ENCODE measurements at places on chromosomes 12 and 14. TPM values are rescaled to one million over a fixed set of nuclear protein-coding genes. Genes with fewer than 3 reads are reported as not detected.

DNAJC22 gene
- total RNA-seq = not detected

BCL7A gene
- total RNA-seq = 6.5 TPM

HPD gene
- not detected for total RNA-seq

SUPT16H gene
- 62.4 TPM for total RNA-seq

GPR84 gene
- total RNA-seq = not detected

RDH16 gene
- 1.5 TPM for total RNA-seq

SCN8A gene
- total RNA-seq = 3.3 TPM

NOVA1 gene
- 25.1 TPM for total RNA-seq

OR2AP1 gene
- not detected for total RNA-seq

C12orf60 gene
- 0.90 TPM for total RNA-seq

DNA sequence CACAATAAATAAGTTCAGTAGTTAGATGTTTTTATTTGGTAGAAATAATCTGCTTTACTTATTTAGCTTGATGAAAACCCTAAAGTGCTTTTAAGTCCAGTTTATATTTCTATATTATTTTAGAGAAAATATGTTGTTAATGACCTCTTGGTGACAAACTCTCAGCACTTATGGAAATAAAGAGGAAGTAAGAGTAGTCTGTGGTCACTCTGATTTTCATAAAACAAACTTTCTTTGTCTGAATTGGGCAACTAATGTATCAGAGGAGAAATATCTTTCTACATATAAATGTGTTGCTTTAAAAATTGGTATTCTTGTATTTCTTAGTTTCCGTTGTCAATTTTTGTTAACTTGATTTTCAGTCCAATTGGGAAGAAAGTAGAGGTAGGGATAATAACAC lies 878.9 kb upstream of the SEL1L start:
- H3K4me1 ChIP-seq = no peaks in the 10 kb centered on the region
- H3K4me3 ChIP-seq = no peak overlapping the region
- no peaks in the 10 kb centered on the region for H3K36me3 ChIP-seq
- no peaks in the 10 kb centered on the region for H3K27me3 ChIP-seq

DNA sequence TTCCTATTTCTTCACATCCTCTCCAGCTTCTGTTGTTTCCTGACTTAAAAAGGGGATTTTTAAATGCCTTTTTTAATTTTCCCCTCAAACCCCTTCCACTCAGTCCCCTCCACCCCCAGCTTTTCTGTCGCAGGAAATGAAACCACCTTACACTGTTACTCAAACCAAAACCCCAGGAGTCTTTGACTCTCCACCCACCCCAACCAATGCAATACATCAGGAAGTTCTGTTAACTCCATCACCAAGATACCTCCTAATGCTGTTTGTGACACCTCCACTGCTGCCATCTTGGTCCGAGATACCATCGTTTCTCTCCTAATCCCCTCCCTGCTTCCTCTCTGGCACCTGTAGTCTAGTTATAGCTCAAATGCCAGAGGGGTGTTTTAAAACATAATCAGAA lies 25.4 kb upstream of the CPM start:
- H3K4me3 ChIP-seq = no peak overlapping the region
- H3K4me1 ChIP-seq = peaks cover 6% of the 10 kb centered on the region
- DNase-seq = no peak
- H3K27ac ChIP-seq = no peak overlapping the region
- H3K36me3 ChIP-seq = no peaks in the 10 kb centered on the region

DNA sequence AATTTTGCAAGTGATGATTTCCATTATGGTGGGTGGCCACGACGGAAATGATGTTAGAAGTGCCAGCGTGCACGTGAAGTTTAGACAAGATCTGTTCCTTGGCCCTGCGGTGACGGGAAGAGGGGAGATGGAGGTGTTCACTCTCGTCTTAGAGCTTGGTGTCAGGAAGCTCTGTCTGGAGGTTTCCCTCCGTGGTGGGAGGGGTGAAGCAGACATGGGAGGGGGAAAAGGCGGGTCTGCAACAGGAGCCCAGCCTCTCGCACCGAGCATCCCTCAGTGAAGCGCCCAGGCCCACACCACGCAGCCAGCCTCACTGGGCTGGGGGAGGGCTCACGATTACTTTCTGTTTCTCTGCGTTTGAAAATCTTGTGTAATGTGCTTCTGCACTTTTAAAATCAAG lies 26.3 kb downstream of the EML1 start:
- H3K27me3 ChIP-seq = no peaks in the 10 kb centered on the region
- H3K4me3 ChIP-seq = peak overlapping the region; percentile 15
- H3K27ac ChIP-seq = no peak overlapping the region
- peaks cover 34% of the 10 kb centered on the region for H3K4me1 ChIP-seq

GRCh38 chr12:54988402-54989054 lies 4.0 kb upstream of the TESPA1 start:
- no peaks in the 10 kb centered on the region for H3K4me1 ChIP-seq
- no peaks in the 10 kb centered on the region for H3K27me3 ChIP-seq
- no peaks in the 10 kb centered on the region for H3K36me3 ChIP-seq
- H3K27ac ChIP-seq = no peak overlapping the region

- H3K4me1 ChIP-seq = peaks cover 3% of the 10 kb centered on the region
- H3K36me3 ChIP-seq = no peaks in the 10 kb centered on the region
- no peak overlapping the region for H3K27ac ChIP-seq
- H3K27me3 ChIP-seq = no peaks in the 10 kb centered on the region
Measured at GRCh38 chr12:124548854-124549378, 18.5 kb downstream of the NCOR2 start.

DNA sequence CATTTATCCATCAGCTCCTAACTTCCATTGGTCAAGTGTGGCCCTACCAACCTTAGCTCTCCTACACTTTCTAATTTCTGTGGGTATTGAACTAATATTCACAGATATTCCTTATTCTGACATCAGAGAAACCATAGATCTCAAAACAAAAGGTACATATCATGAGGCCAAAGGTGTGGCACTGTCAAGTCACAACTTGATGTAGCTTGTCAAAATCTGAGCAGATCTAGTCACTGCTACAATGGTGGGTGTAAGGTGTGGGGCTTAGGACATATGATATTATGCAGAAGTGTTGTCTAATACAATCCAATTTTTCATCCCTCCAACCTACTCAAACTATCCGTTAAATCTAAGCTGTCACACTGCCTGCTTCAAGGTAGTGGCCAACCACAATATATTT lies 114.0 kb upstream of the FAR2 start:
- no peaks in the 10 kb centered on the region for H3K36me3 ChIP-seq
- no peaks in the 10 kb centered on the region for H3K4me1 ChIP-seq
- H3K27ac ChIP-seq = no peak overlapping the region
- no peak for DNase-seq
- H3K4me3 ChIP-seq = no peak overlapping the region

GRCh38 chr12:3204730-3205531 lies 127.8 kb downstream of the TSPAN9 start:
- DNase-seq = no peak
- H3K4me3 ChIP-seq = no peak overlapping the region
- no peak overlapping the region for H3K27ac ChIP-seq
- H3K27me3 ChIP-seq = peaks cover 10% of the 10 kb centered on the region

- H3K27ac ChIP-seq = no peak overlapping the region
- H3K36me3 ChIP-seq = peaks cover 3% of the 10 kb centered on the region
- H3K4me3 ChIP-seq = no peak overlapping the region
- no peak for DNase-seq
- peaks cover 8% of the 10 kb centered on the region for H3K4me1 ChIP-seq
Measured at GRCh38 chr12:116916122-116916521, 5.4 kb downstream of the FBXW8 start.

DNA sequence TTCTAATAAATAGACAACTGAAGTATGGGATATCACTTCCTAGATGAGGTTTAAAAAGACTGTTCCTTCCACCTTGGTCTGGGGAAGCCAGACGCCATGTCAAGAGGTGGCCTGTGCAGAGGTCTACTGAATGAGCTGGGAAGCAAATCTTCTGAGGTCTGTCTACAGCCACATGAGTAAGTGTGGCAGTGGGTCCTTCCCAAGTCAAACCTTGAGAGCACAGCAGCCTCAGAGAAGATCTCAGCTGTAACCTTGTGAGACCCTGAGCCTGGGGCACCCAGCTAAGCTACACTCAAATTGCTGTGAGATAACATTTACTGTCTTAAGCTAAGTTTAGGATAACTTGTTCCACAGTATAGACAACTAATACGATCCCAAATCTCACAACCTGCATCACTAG lies 20.2 kb downstream of the NDUFA12 start:
- no peaks in the 10 kb centered on the region for H3K36me3 ChIP-seq
- no peak overlapping the region for H3K4me3 ChIP-seq
- no peak overlapping the region for H3K27ac ChIP-seq
- H3K27me3 ChIP-seq = no peaks in the 10 kb centered on the region
- DNase-seq = no peak
- no peaks in the 10 kb centered on the region for H3K4me1 ChIP-seq

- peak overlapping the region; percentile 75 for H3K27ac ChIP-seq
- peaks cover 42% of the 10 kb centered on the region for H3K4me1 ChIP-seq
- H3K27me3 ChIP-seq = no peaks in the 10 kb centered on the region
- no peak overlapping the region for H3K4me3 ChIP-seq
Measured at GRCh38 chr14:75825147-75825592, 156.6 kb downstream of the TGFB3 start.

GRCh38 chr12:82870771-82871377 lies 184.2 kb downstream of the TMTC2 start:
- no peak overlapping the region for H3K4me3 ChIP-seq
- H3K36me3 ChIP-seq = no peaks in the 10 kb centered on the region
- no peak for DNase-seq
- no peak overlapping the region for H3K27ac ChIP-seq

- no peaks in the 10 kb centered on the region for H3K36me3 ChIP-seq
- H3K27ac ChIP-seq = no peak overlapping the region
Measured at GRCh38 chr14:99129998-99130397, 142.0 kb downstream of the BCL11B start.

GRCh38 chr12:89041078-89041477 lies 311.2 kb downstream of the DUSP6 start:
- no peaks in the 10 kb centered on the region for H3K27me3 ChIP-seq
- H3K4me3 ChIP-seq = no peak overlapping the region
- no peaks in the 10 kb centered on the region for H3K36me3 ChIP-seq
- DNase-seq = no peak
- H3K4me1 ChIP-seq = no peaks in the 10 kb centered on the region
- H3K27ac ChIP-seq = no peak overlapping the region

DNA sequence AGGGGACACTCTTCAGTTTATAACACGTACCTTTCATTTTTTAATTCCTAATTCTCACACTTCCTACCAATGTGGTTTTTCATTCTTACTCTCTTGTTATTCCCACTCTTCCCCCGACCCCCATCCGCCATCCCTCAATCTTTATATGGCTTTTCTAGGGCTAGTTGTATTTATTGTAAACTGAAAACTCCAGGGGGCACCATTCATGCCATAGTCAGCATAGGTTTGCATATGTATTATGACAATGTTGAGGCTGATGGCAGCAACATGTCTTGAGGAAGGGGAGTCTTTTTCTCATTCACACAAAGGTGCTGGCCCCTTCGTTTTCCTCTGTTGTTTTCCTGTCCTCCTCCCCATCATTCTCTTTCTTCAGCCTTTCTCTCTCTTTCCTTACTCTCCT lies 27.7 kb upstream of the LTA4H start:
- no peak overlapping the region for H3K4me3 ChIP-seq
- H3K36me3 ChIP-seq = no peaks in the 10 kb centered on the region
- no peak for DNase-seq
- no peaks in the 10 kb centered on the region for H3K27me3 ChIP-seq
- H3K4me1 ChIP-seq = no peaks in the 10 kb centered on the region

DNA sequence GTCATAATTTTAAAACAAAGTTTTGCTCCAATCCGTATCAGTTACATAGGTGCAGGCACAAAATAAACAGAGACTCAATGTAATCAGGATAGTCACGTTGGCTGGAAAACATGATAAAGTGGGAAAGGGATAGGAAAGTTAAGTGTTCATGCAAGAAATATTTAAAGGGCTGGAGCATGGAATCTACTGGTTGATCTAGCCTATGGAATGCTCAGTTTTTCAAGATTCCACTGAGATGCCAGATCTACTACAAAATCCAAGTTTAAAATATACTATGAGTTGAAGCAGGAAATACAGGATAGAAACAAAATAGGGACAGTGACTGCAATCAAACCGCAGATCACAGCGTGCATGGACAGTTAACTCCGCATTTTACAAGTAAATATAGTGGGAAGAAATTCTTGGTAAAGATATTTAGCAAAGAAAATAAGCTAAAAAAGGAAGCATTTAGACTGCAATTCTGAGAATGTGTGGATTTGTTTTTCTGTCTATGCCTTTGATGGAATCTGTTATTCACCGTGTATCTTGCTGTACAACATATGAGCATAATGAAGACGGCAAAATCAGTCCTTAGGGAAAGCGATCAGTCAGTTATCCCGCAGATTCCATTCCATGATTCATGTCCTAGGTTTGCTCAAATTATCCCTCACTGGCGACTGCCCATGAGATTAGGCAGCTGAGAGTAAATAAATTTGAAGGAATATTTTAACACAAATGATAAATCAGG lies 1044.3 kb downstream of the FLRT2 start:
- no peaks in the 10 kb centered on the region for H3K36me3 ChIP-seq
- no peak overlapping the region for H3K27ac ChIP-seq
- no peaks in the 10 kb centered on the region for H3K4me1 ChIP-seq
- H3K27me3 ChIP-seq = no peaks in the 10 kb centered on the region
- H3K4me3 ChIP-seq = no peak overlapping the region

- no peak overlapping the region for H3K4me3 ChIP-seq
- no peaks in the 10 kb centered on the region for H3K36me3 ChIP-seq
- DNase-seq = no peak
- H3K4me1 ChIP-seq = peaks cover 7% of the 10 kb centered on the region
- H3K27ac ChIP-seq = no peak overlapping the region
- H3K27me3 ChIP-seq = no peaks in the 10 kb centered on the region
Measured at GRCh38 chr12:3833670-3834310, 39.4 kb downstream of the PARP11 start.

DNA sequence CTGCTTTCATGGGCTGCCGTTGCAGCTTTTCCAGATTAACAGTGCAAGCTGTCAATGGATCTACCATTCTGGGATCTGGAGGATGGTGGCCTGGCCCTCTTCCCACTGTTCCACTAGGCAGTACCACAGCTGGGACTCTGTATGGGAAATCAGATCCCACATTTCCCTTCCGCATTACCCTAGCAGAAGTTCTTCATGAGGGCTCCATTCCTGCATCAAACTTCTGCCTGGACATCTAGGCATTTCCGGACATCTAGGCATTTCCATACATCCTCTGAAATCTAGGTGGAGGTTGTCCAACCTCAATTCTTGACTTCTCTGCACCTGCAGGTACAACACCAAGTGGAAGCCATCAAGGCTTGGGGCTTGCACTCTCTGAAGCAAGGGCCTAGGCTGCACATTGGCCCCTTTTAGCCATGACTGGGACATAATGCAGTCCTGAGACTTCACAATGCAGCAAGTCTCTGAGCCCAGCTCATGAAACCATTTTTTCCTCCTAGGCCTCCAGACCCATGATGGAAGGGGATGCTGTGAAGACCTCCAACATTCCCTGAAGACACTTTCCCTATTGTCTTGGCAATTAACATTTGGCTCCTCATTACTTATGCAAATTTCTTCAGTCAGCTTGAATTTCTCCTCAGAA lies 863.3 kb downstream of the C12orf50 start:
- no peaks in the 10 kb centered on the region for H3K27me3 ChIP-seq
- H3K4me1 ChIP-seq = no peaks in the 10 kb centered on the region
- H3K4me3 ChIP-seq = no peak overlapping the region
- no peaks in the 10 kb centered on the region for H3K36me3 ChIP-seq

- DNase-seq = no peak
- H3K36me3 ChIP-seq = no peaks in the 10 kb centered on the region
- H3K4me3 ChIP-seq = no peak overlapping the region
- H3K27me3 ChIP-seq = no peaks in the 10 kb centered on the region
- H3K4me1 ChIP-seq = no peaks in the 10 kb centered on the region
Measured at GRCh38 chr12:102343361-102344121, 136.8 kb downstream of the IGF1 start.

Data from tibial nerve (tissue), 4 donors.